CD8-positive, alpha-beta memory T cell (primary cell): ENCODE measurements at places on chromosomes 12 and 14. TPM values are rescaled to one million over a fixed set of nuclear protein-coding genes. Genes with fewer than 3 reads are reported as not detected.

DNA sequence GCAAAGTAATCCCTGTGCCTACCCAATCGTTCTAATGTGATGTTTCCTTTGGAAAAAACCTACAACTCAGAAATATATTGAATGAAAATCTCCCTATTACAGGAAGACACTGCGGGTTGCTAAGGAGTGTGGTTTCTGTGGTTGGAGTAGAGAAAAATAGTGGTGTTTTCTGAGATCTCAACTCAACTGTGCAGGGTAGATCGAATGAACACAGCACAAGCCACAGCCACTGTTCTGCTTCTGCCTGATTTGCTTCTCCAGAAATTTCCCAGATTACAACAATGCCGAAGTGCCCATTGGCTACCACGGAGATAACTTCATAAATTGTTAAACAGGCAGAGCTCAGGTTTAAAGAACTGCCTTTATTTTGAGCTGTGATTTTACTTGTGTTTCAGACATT is 480.4 kb downstream of the DIO2 start:
- no peak for DNase-seq

DNA sequence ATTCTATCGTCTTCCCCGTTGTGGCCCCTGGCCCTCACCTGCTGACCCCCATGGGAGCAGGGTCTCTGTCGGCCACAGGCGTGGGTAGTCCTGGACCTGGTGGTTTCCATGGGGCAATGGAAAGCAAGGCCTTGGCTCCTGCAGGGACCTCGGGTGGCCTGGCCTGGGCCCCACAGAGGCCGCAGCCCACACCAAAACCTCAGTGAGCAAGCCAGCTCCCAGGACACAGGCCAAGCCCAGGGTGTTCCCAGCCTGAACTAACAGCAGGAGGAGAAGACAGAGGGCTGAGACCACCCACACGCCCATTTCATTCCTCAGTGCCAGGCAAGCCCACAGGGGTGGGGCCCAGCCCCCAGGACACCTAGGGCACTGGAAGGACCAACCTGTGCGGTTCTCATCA is 16.9 kb downstream of the ABCB9 start:
- no peak for DNase-seq

- DNase-seq, result peak; percentile 71
Observed at GRCh38 chr12:105235732-105236476, at the start of gene APPL2. APPL2 (minus strand) TSS chr12:105236174; CDS start chr12:105236012, 162 bp downstream.

- DNase-seq, result no peak
Observed at GRCh38 chr12:8037046-8037663, 4.6 kb downstream of the FOXJ2 start.

DNA sequence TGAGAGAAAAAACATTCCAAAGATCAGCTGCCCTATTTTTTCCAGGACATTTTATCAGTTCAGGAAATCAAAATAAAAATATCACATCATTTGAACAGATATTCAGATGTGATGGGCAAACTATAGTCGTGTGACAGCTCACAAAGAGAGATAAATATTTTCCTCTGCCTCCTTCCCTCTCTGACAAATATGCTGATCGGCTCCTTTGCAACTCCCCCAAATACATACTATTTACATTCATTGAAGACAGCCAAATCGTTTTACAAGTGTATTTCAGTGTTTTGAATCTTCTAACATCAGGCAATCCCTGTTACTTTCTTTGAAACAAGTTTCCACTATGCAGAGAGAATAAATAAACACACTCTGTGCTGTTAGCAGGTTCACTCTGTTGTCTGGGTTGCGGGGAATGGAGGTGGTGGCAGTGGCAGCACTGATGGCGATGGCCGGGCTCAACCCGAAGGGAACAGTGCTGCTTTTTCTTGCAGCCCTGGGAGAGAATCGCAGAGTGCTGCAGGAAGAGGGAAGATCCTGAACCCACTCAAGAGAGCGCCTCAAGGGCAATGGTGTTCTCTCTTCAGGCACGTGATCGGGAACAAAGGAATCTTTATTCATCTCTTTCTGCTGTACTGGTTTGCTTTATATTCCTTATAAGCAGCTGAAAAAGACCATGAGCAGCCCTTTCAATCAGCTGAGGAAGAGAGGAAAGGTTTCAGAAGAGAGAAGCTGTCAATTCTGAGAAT is 142.5 kb downstream of the PHLDA1 start:
- DNase-seq, result no peak

DNA sequence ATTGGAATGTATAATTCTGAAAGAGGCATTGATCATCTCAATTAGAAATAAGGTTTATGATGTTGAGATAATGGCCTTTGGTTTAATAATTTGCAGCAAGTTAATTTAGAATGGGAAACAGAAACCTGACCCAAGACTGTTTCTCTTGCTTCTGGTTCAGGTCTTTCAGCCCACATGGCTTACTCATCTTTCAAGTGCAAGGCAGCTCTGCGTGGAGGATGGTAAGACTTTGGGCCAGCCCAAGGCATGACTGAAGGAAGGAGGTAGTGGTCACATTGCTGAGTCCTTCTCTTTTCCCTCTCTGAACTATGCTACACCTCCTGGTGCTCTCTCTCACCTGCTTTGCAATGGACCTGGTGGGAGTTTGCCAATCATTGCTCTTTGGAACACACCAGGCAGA is 98.7 kb downstream of the CAND1 start:
- no peak for DNase-seq

GRCh38 chr12:130932061-130932930 is 21.4 kb upstream of the ADGRD1 start:
- no peak for DNase-seq

GRCh38 chr12:1640328-1641234 is 11.6 kb downstream of the WNT5B start:
- DNase-seq, result no peak

- no peak for DNase-seq
Observed at GRCh38 chr12:73731658-73732057, 806.0 kb upstream of the ATXN7L3B start.

DNA sequence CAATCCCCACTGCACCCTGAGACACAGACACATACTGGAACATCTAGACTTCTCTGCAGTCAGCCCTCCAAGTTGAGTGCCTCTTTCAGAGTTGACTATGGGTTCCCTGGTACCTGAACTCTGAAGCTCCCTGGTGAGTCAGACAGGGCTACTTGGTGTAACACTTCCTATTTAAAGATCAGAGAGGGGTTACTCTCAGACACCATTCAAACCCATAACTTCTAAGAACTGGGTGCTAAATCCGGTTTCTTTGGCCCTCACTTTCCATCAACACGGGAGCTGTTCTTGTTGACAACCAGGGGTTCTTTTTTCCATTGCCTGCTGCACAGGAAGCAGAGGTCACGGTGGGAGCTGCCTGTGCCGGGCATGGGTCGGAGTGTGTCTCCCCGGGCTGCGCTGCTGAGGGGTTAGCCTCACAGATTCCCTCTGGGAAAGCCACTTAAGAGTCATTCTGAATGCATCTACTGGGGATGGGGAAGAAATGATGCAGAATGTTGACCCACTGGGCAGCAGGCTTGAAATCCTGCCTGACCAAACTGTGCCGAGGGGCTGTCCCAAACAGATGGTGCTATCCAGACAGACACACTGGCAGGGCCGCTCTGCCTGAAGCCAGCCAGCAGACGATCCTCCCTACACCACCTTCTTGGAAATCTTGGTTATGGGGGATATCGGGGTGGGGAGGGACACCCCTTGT is 74.1 kb downstream of the PITPNM2 start:
- DNase-seq, result peak; percentile 64

GRCh38 chr14:77707355-77707723 is 484 bp downstream of the ALKBH1 start:
- no peak for DNase-seq

GRCh38 chr12:117514016-117514415 is 152.6 kb upstream of the NOS1 start:
- no peak for DNase-seq

DNA sequence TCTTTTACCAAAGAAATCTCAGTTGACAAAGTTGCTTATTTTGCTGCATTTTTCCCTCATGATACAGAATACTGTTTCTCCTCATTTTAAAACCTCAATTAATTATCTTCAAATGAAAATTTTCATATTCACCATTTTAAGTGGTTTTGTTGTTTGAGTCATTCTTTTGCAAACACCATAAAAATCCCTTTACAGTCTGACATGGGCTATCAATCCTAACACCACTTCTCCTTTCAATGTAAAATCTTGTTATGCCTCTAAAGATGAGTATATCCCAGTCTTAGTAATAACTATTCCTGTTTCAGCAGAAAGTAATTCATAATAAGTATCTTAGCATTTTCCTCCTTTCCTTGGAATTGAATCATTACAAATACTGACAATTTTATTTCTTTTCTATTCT is 192.2 kb downstream of the SYT1 start:
- DNase-seq, result no peak

DNA sequence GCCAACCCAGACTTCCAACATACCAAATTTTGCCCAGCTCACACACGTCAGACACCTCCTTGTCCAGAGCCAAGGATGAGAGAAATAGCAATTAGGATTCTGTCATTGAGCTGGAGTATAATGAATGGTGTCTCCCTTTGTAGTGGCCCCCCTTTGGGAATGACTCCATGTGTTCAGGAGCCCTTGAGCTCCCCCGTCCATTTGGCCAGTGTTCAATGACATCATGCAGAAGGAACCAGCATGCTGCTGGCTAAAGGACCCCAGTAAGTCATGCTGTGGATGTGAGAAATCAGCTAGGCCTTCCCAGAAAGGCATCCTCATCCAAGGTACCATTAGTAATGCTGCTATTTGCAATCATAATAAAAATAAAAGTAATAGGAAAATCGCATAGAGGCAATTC is 158.8 kb upstream of the SRRM4 start:
- DNase-seq, result no peak

- peak; percentile 45 for DNase-seq
Observed at GRCh38 chr12:114508529-114509129, 102.7 kb upstream of the TBX5 start.

DNA sequence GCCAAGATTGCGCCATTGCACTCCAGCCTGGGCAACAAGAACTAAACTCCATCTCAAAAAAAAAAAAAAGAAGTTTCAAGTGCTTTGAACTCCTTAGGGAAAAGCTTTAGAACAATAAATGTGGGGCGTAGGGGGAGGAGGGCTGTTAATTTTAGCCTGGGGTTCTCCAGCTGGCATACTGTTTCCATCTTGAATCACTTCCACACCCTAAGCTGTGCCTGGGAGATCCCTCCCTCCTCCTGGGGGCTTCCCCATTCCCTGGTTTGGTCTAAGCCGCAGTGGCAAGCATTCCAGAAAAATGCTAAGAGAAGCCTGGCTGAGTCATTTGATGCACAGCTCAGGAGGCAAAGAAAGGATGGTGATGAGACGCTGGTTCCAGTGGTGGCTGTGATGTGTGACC is 2.3 kb upstream of the ZNF384 start:
- no peak for DNase-seq

DNA sequence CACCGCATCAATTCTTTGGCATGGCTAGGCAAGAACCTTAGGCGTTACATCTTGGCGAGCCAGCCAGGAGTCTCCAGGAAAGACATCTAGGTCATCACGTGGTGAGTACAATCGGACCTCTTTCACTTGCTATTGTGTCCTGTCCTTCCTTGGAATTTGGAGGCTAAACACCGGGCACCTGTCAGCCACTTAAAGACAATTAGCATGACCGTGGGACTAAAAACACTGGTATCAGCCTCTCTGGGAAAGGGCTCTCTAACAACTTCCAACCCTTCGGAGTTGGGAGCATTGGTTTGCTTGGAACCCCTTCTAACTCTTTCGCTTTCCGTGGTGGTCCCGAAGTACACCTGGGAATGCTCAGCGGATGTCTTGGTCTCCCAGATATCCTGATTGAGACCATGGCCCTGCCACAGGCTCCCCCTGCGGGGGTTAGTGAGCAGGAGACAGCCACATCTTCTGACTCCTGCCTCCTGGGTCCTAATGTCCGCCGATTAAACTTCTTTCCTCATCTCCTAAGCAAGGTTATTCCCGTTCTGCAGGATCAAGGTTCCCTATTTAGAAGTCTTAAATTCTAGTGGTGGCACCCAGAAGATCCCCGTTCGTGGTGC is 971.7 kb downstream of the FSCB start:
- no peak for DNase-seq

DNA sequence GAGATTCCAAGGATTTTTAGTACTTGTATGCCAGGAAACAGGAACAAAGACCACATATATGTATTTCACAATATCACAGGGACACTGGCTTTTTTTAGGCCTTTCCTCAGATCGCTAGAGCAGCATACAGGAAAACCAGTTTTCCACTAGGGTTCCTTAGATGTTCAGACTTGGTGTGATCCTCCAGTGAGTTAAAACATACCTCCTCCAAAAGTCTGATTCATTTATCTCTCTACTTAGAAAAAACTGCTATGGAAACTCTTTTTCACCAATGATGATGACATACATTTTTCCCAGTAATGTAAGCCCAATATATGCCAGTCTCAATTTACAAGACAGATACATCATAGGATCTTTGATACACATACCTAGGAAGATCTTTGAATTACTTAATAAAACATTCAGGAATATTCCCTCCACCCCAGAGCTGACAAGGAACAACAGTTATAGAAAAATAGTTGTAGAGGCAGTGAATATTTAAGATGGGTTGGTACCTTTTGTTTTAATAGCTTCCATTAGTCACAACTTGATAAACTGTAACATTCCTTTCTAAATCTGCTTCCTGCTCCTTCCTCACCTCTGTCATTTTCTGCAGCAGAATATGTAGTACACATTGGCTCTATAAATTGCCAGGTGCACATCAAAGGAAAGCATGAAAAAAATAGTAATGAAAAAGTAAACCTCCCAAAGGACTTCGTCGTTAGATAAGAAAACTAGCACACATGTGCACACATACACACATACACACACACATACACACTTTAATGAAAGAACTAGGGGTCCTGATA is 27.5 kb downstream of the BCAT1 start:
- no peak for DNase-seq

DNA sequence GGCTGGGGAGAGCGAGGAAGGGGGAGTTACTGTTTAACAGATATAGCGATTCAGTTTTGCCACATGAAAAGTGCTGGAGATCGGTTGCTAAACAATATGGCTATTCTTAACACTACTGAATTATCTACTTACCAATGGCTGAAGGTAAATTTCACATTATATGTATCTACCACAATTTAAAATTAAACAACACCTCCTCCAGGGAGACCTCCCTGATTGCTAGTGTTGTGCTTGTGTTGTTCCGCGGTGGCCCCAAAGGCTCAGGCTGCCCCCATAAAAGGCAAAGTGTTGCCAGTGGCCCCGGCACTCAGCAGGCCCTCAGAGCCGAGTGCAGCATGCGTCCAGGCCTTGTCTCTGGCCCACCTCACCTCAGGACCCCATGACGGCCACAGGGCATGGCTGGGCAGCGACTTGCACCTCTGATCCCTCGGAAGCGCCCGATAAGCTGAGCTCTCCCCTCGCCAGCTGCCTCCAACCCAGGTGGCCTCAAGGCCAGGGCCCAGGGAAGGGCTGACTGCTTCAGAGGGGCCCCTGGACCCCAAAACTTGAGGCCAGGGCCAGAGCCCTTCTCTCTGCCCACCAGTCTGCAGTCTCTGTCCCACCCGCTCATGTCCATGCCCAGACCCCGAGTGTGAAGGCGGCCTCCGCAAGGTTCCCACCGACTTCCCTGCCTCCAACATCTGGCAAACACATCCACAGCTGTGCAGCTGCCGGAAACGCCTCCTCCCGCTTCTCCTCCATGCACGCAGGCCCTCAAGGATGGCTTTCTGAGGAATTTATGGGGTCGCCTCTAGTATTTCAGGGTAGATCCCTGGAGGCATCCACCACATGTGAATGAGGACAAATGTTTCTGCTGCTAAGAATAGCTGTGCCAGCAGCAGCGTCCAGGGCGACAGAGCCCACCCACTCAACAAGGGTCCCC is 60.0 kb downstream of the NCOR2 start:
- no peak for DNase-seq

Gene CYP27B1
- 7.4 TPM for total RNA-seq

Gene GXYLT1
- total RNA-seq, result 11.6 TPM

Gene KRT3
- not detected for total RNA-seq

Gene FOXA1
- total RNA-seq, result 0.42 TPM

Gene BDKRB1
- not detected for total RNA-seq

Gene CACNB3
- total RNA-seq, result 6.6 TPM

Gene PLBD1
- 0.24 TPM for total RNA-seq

Gene ERP27
- 2.1 TPM for total RNA-seq

Gene HOXC12
- total RNA-seq, result not detected

Gene MIPOL1
- not detected for total RNA-seq
